ENCODE measurements at places on chromosomes 6 and 20.

- DNase-seq: no peak
These were observed 11.5 kb downstream of the CALHM6 start for GRCh38 chr6:116472706-116473105.

GRCh38 chr20:20624914-20625313 lies 87.5 kb downstream of the RALGAPA2 start:
- no peak for DNase-seq

- DNase-seq: no peak
These were observed 1.9 kb downstream of the TAB2 start for GRCh38 chr6:149319422-149319821.

DNA sequence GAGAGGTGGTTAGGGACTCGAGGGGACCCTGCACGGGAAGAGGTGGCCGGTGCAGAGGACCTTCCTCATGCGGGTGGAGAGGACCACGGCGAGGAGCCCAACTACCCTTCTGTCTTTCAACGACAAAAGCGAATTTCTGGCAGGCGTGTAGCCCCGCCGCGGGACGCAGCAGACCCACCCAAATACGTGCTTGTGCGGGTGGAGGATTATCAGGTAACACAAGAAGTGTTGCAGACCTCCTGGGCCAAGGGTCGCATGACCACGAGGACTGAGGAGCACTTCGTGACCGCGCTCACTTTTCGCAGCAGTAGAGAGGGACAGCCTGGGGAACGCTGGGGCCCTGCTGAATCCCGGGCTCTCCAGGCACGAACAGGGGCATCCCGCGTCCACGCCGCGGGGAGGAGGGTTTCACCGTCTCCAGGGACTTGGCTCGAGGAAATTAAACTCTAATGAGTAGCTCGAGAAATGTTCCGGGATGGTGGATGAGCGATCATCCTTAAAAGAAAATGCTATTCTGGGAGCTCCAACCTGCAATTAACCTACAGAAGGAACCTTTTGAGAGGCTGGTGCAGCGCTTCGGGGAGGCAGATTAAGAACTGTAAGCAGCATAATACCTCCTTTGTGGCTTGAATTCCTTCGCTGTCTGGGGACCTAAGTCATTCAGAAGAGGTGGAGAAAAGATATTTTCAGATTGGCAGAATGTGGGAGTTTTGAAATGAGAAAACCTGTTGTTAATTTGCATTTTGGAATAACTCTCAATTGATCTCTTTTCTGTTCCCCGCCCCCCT lies 804 bp downstream of the C6orf141 start:
- DNase-seq: no peak

- no peak for DNase-seq
These were observed 622 bp downstream of the GPANK1 start for GRCh38 chr6:31663961-31664789.

GRCh38 chr6:159261995-159262394 lies 92.8 kb downstream of the FNDC1 start:
- DNase-seq: no peak

DNA sequence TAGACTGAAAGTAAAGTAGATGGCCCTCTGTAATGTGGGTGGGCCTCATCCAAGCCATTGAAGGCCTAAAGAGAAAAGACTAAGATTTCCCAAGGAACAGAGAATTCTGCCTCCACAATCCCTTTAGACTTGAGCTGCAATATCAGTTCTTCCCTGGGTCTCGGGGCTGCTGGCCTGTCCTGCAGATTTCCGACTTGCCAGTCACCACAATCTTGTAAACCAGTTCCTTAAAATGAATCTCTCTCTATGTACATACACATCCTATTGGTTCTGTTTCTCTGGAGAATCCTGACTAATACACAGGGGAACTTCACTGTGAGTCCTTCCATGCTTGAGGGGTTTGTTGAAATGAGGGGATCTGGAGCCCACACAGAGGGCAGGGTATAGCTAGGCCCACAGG lies 12.9 kb downstream of the CCDC170 start:
- no peak for DNase-seq

DNA sequence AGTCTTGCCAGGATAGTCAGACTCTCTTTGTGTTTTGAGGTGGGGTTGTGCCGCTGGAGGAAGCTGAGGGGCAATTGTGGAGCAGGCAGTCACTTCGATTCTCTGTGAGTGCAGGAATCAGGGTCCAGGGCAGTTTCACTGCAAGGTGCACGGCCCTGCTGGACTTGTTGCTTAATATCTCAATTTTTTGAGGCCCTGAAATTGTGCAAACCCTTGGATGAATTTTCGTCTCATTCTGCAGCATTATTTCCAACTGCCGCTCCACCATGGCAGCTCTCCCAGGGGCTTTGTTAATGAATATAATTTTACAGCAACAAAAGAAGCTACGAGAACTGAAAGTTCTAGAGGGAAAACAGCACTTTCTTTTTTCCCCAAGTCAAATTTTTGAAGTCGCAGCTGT lies 531.9 kb downstream of the QKI start:
- no peak for DNase-seq

GRCh38 chr6:82408952-82409431 lies 45.4 kb downstream of the TPBG start:
- DNase-seq: no peak

DNA sequence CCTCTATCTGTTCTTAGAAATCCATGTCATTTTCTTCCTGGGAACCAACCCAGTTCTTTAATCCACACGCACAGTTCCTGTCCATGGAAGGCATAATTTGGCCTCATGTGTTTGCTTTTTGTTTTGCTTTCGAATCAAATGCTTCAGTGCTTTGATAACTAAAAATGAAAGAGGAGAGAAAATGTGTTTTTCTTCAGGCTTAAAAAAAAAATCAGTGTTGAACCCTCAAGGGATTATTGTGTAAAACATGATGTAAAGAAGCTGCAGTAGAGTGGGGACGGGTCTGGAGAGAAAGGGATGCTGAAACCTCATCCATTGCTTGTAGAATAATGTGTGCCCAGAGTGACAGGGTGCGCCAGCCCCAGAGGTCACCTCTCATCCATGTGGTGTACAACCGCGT lies 197.5 kb upstream of the JARID2 start:
- no peak for DNase-seq

DNA sequence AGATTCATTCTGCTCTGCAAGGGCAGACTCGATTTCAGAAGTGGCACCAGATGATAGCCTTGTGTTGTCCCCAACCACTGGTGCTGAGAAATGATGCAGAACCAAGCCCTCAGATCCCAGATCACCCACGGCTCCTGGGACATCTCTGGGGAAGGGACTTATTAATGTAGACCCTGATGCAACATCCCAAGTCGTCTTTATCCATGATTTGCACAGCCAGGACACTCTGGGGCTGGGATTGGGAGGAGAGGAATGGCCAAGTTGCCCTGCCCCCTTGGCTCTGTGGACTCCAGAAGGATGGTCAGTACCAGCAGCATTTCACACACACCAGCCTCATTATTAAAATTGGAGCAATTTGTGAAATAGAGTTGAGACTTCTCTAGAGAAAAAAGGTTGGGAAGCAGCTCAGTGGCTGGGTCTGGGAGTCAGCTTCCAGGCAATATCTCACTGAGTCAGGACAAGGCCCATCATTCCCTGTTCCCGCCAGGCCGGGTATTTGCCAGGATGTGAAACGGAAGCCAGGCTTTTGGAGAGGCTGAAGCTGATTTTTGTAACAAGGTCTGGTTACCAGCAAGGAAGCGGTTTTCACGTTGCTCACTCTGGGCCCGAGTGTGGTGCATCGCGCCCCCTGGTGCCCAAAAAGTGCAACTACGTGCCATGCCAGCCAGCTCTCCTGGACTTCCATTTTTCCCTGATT lies 67.4 kb downstream of the ZBTB2 start:
- DNase-seq: no peak

Data from D721Med (cell line).